ENCODE measurements at places on chromosomes 12 and 14.
A peak's percentile ranks its signal among the peaks of the same experiment; 100 is the strongest.

- DNase-seq: no peak
- no peaks in the 10 kb centered on the region for H3K4me1 ChIP-seq
- H3K4me3 ChIP-seq: no peak overlapping the region
- H3K27ac ChIP-seq: no peak overlapping the region
- H3K27me3 ChIP-seq: peaks cover 6% of the 10 kb centered on the region
- no peaks in the 10 kb centered on the region for H3K36me3 ChIP-seq
Measured at GRCh38 chr14:99924379-99924778, 131.2 kb downstream of the EML1 start.

- H3K36me3 ChIP-seq: no peaks in the 10 kb centered on the region
- no peak overlapping the region for H3K4me3 ChIP-seq
- DNase-seq: no peak
- H3K27me3 ChIP-seq: no peaks in the 10 kb centered on the region
- no peak overlapping the region for H3K27ac ChIP-seq
Measured at GRCh38 chr14:54147282-54147681, 190.7 kb upstream of the BMP4 start.

DNA sequence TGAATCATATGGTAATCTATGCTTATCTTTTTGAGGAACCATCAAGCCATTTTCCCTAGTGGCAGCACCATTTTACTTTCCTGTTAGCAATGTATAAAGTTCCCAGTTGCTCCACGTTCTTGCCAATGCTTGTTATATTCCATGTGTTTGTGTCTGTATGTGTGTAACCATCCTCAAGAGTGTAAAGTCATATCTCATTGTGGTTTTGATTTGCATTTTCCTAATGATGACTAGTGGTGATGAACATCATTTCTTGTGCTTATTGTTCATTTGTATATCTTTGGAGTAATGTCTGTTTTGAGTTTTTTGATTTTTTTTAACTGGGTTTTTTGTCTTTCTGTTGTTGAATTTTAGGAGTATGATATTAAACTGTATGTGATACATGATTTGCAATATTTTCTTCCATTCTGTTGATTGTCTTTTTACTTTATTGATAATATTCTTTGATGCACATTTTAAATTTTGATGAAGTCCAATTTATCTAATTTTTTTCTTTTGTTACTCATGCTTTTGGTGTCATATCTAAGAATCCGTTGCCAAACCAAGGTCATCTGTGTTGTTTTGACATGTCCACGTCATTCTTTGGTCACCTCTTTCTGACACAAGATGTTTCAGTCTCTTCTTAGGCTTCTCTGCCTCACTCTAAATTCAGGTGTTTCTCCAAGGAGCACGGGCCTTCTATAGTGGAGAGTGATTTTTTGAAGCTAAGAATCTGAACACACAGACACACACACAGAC, 36.1 kb downstream of the PPHLN1 start:
- H3K36me3 ChIP-seq: peaks cover 23% of the 10 kb centered on the region
- H3K4me1 ChIP-seq: peaks cover 31% of the 10 kb centered on the region
- H3K4me3 ChIP-seq: no peak overlapping the region
- no peak for DNase-seq
- peak overlapping the region; percentile 15 for H3K27ac ChIP-seq

DNA sequence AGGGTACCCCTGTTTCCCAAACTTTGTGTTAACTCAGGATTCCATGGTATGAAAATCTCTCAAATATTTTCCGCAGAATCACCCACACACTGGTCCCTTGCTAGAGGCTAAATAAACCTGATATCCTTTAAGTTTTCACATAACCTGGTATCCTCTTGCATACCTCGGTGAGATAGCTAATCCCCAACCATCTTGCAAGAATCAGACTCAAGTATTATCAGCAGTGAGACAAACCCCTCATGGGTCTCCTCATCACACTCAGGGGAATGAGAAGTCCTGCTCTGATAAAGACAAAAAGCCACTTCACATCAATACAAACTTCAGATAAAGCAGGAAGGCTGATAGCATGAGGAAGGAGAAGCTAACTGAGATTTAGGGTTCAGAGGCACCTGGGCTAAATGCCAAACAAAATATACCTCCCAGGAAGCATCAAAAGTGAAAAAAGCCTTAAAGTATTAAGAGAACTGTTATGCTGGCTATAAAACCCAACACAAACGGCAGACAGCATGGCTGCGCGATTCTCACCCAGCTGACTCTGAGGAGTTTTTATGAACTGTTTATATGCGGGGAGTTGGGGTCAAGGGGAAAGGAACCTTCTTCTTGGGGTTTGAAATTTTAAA, 96.5 kb downstream of the FOXN3 start:
- peaks cover 34% of the 10 kb centered on the region for H3K4me1 ChIP-seq
- H3K27me3 ChIP-seq: no peaks in the 10 kb centered on the region
- H3K36me3 ChIP-seq: peaks cover 24% of the 10 kb centered on the region
- H3K4me3 ChIP-seq: no peak overlapping the region
- DNase-seq: no peak

GRCh38 chr12:27133022-27133590, 50.7 kb upstream of the C12orf71 start:
- H3K4me1 ChIP-seq: no peaks in the 10 kb centered on the region
- no peak overlapping the region for H3K4me3 ChIP-seq
- no peak overlapping the region for H3K27ac ChIP-seq
- no peaks in the 10 kb centered on the region for H3K36me3 ChIP-seq
- DNase-seq: no peak

- peaks cover 9% of the 10 kb centered on the region for H3K4me1 ChIP-seq
- H3K4me3 ChIP-seq: no peak overlapping the region
- H3K27ac ChIP-seq: no peak overlapping the region
- no peaks in the 10 kb centered on the region for H3K36me3 ChIP-seq
- no peak for DNase-seq
- peaks cover 20% of the 10 kb centered on the region for H3K27me3 ChIP-seq
Measured at GRCh38 chr12:47938594-47938993, 24.8 kb upstream of the TMEM106C start.

GRCh38 chr12:54026640-54027441, 1.4 kb upstream of the HOXC6 start:
- H3K4me3 ChIP-seq: no peak overlapping the region
- H3K4me1 ChIP-seq: peaks cover 9% of the 10 kb centered on the region
- no peak overlapping the region for H3K27ac ChIP-seq
- H3K27me3 ChIP-seq: peaks cover 85% of the 10 kb centered on the region
- no peak for DNase-seq
- no peaks in the 10 kb centered on the region for H3K36me3 ChIP-seq

DNA sequence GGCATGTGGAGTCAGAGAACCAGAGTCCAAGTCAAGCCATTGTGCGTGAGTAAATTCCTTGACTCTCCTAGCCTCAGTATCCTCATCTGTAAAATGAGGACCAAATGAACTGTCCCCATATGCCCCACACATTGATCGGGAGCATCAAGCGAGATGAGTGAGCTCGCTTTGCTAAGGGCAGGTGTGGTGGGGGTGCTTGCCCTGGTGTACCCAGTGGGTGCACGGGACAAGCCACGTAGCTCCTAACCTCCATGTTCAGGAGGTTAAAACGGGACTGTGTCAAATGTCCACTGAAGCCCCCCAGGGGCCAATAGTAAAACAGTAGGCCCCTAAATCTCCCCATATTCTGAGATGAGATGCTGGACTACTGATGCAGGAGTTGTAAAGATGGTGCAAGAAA, 60.9 kb downstream of the SERPINA3 start:
- H3K4me1 ChIP-seq: no peaks in the 10 kb centered on the region
- DNase-seq: no peak

GRCh38 chr12:15837141-15837790, 44.9 kb upstream of the STRAP start:
- no peak for DNase-seq
- H3K36me3 ChIP-seq: no peaks in the 10 kb centered on the region
- H3K27me3 ChIP-seq: peaks cover 10% of the 10 kb centered on the region
- no peak overlapping the region for H3K4me3 ChIP-seq

DNA sequence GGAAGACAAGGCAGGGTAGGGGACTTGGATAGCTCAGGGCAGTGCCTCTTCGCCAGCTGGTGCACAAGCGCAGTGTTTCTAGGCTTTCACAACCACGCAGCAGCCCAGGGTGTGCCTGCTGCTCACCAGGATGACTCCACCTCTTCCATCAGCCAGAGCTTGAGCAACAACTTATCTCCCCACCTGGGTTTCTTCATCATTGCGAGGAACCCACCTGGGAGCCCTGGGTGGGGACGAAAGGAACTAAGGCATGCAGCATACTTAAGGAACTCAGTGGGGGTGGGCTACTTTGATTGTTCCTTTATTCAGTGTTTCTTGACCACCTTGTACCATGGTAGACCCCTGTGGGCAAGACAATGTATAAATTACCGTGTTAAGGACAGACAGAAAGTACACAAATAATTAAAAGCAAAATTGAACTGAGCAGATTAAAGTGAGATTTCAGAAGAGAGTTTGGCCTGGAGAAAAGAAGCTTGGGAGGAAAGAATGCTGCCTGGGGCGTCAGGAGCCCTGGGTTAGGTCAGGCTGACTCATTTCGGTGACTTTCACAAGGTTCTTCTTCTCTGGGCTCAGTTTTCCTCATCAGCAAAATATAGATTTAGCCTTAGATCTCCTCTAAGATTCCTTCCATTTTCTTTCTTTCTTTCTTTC, 22.9 kb downstream of the KRT18 start:
- no peak overlapping the region for H3K4me3 ChIP-seq
- H3K27ac ChIP-seq: no peak overlapping the region
- peaks cover 16% of the 10 kb centered on the region for H3K27me3 ChIP-seq

GRCh38 chr12:108843187-108843586, 14.2 kb downstream of the SSH1 start:
- peaks cover 26% of the 10 kb centered on the region for H3K36me3 ChIP-seq
- no peak for DNase-seq
- H3K4me3 ChIP-seq: no peak overlapping the region
- H3K27me3 ChIP-seq: no peaks in the 10 kb centered on the region
- no peak overlapping the region for H3K27ac ChIP-seq
- H3K4me1 ChIP-seq: peaks cover 28% of the 10 kb centered on the region

DNA sequence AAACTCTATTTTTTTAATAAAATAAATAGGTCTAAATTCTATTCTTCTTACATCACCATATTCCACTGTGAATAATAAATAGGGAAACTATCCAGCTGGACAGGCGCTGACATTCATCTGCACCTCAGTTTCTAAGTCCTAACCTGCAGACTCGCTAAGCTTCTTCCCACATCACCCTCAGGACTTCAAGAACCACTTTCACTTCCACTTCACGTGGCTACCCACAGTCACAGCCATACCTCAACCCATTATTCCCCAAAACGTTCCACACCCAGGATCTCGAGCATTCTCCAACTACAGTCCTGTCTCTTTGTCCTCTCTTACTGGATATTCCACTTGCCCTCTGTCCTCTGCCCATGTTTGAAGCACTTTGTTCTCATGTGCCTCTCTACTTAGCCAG, 71.1 kb downstream of the C2CD5 start:
- no peaks in the 10 kb centered on the region for H3K27me3 ChIP-seq
- peaks cover 19% of the 10 kb centered on the region for H3K4me1 ChIP-seq
- peaks cover 29% of the 10 kb centered on the region for H3K36me3 ChIP-seq
- no peak overlapping the region for H3K4me3 ChIP-seq
- peak overlapping the region; percentile 2 for H3K27ac ChIP-seq

- H3K4me3 ChIP-seq: no peak overlapping the region
- no peak overlapping the region for H3K27ac ChIP-seq
- DNase-seq: no peak
- no peaks in the 10 kb centered on the region for H3K27me3 ChIP-seq
- H3K4me1 ChIP-seq: peaks cover 46% of the 10 kb centered on the region
Measured at GRCh38 chr14:97719931-97720330, 922.7 kb downstream of the VRK1 start.

- no peaks in the 10 kb centered on the region for H3K36me3 ChIP-seq
- no peaks in the 10 kb centered on the region for H3K4me1 ChIP-seq
- DNase-seq: no peak
- H3K27me3 ChIP-seq: no peaks in the 10 kb centered on the region
- H3K27ac ChIP-seq: no peak overlapping the region
- no peak overlapping the region for H3K4me3 ChIP-seq
Measured at GRCh38 chr12:115485503-115485902, 792.0 kb downstream of the MED13L start.

DNA sequence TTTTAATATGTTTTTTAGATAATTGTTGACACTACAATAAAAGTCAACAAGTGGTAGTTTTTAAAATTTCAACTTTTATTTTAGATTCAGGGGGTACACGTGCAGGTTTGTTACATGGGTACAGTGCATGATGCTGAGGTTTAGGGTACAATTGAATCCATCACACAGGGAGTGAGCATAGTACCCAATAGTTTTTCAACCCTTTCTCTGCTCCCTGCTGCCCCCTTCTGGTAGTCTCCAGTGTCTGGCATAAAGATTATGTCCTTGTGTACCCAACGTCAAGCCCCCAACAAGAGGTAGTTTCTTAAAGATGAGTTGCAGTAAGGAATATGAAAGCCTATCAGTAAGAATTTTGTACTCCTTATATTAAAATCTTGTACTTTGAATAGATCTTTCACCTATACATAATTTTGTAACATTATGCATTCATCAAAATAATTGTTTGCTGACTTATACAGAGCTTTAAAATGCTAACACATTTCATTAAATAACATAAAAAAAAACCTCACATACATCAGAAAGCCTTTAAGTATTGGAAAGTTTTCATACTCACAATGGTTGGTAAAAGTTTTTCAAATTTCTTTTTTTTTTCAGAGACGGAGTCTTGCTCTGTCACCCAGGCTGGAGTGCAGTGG, 5.4 kb upstream of the RALGAPA1 start:
- H3K4me1 ChIP-seq: peaks cover under 1% of the 10 kb centered on the region
- H3K27ac ChIP-seq: no peak overlapping the region
- no peak overlapping the region for H3K4me3 ChIP-seq
- peak; percentile 67 for DNase-seq
- H3K27me3 ChIP-seq: no peaks in the 10 kb centered on the region

- peaks cover 49% of the 10 kb centered on the region for H3K36me3 ChIP-seq
- H3K27me3 ChIP-seq: no peaks in the 10 kb centered on the region
- H3K4me1 ChIP-seq: no peaks in the 10 kb centered on the region
- no peak overlapping the region for H3K4me3 ChIP-seq
- no peak overlapping the region for H3K27ac ChIP-seq
Measured at GRCh38 chr12:113949321-113950305, 16.5 kb downstream of the RBM19 start.

DNA sequence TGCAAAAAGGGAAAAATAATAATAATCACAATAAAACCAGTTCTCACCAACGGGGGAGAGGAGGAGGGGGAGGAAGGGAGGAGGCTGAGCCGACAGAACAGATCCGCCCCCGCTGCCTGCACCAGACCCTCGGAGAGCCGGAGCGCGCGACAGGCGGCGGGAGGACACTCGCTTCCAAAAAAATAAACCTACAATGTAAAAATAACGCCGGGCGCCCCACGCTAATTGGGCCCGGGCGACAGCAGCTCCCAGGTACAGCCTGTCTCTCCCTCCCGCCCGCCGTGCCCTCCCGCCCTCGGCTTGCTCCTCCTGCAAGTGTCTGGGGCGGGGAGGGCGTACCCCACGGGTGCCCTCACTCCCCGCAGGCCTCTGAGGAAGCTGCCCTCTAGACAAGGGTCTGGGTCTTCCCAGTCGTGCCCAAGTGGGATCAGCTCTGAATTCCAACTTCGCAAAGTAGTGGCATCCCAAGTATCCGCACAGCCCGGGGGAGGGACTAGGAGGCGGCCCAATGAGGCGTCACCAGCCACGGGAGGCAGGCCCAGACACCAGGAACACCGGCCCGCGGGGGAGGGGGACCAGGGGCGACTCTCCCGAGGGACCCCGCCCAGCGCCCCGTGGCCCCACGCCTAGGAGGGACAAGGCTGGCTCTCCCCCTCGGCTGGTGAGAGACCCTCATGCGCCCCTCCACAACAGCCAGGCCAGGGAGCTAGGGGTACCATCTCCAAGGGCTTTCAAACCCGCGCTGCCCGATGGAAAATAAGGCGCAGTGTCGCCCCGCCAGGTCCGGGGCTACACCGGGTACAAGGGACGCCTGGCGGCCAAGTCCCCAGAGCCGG, 1.0 kb downstream of the NCOR2 start:
- H3K4me3 ChIP-seq: peak overlapping the region; percentile 94
- peaks cover 24% of the 10 kb centered on the region for H3K4me1 ChIP-seq
- peak overlapping the region; percentile 92 for H3K27ac ChIP-seq
- peak; percentile 64 for DNase-seq
- peaks cover 3% of the 10 kb centered on the region for H3K27me3 ChIP-seq
